ENCODE measurements at places on chromosomes 2 and 18. TPM values are rescaled to one million over a fixed set of nuclear protein-coding genes. Genes with fewer than 3 reads are reported as not detected.

DNA sequence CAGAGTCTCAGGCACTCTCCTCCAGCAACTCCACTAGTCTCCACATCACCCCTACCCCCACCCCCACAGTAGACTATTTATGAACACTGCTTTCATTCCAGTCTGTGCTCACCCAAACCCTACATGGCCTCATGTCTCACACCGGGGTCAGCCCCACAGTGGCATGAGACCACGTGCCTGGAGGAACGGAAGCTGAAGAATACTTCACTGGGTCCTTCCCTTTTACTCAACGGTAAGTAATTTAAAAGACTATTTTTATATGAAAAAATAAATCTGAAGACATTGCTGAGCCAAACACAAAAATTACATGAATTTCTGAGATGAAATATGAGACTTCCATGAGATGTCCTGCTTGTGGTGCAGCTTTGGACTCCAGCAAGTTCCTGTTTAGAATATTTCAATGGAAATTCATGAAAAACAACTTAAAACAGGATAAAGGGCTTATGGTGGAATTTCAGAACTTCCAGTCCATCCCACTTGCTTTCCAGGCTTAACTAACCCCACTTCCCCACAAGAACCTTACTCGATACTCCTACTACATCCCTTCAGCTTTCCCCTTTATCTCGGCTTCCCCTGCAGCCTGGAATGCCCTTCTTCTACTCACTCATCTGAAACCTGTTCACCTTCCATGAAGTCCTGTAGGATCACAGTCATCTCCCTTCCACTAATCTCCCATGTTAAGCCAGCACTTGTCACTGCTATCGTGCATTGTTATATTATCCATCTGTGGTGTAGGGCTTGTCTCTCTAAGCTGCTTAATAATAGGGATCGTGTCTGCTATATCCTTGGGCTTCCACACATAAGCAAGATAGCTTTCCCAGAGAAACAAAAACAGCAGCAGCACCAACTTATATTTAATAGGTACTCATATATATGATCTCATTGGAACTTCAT lies 47.9 kb downstream of the SLC14A1 start:
- no peak for DNase-seq

GRCh38 chr2:240630771-240631547 lies 5.7 kb downstream of the GPR35 start:
- no peak for DNase-seq

DNA sequence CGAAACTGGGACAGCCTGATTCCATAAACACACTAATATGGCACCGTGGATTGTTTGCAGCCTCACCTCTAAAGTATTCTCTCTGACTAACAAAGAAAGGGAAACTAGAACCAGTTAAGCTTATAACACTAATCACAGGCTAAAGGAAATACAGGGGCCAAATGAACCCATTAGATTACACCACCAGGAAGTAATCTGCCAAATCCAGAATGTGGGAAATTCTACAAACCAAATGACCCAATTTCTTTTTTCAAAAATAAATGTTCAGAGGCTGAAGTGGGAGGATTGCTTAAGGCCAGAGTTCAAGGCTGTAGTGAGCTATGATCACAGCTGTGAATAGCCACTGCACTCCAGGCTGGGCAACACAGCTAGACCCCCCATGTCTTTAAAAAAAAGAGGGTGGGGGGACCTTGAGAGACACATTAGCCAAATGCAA lies 1.5 kb upstream of the MPPE1 start:
- DNase-seq: no peak

DNA sequence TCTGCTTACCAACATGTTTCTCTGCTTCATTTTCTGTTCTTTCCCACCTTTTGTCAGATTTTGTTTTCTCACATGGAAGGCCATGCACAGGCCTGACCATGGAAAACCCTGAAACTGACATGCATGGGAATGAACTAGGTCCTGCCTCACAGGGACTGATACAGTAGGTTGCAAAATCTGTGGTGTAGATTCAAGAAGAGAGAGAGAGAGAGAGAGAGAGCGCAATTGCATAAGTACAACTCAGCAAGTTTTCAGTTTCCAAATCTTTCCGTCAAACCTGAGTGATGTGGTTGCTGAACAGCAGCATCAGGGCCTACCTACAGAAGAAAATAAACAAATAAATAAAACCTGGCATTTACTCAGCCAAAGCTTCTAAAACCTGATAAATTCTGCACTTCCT lies 87.5 kb upstream of the RNF152 start:
- no peak for DNase-seq

DNA sequence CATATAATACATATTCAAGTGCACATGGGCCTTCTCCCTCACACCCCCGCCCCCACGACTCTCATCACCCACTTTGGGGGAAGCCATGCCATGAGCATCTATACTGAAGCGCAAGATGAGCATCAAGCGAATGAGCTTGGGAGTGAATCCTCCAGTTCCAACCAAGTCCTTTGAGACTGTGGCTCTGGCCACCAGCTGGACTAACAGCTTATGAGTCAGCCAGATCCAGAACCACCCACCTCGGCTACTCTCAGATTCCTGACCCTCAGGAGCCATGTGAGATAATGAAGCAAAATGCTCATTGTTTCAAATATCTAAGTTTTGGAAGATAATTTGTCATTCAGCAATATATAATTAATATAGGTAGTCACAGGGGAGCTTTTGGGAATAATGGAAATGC lies 22.2 kb upstream of the IL1RL1 start:
- DNase-seq: no peak

DNA sequence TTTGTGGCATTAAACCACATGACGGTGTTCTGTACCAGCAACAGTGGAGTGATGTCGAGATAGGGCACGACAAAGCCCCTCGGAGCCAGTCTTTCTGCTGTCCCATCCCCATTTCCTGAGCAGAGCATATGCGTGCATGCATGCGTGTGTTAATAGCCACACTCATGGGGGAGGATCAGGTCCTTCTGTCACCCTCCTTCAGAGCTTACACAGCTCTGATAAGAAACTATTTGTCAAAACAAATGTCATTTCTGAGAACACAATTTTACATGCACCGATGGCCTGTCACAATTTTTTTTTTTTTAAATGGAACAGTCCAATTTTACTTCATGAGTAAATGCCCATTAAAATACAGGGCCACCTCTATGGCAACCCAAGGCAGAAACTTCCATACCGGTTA lies 95.9 kb upstream of the ZBTB14 start:
- no peak for DNase-seq

TTC27 gene
- total RNA-seq: 17.9 TPM

RGPD3 gene
- 0.13 TPM for total RNA-seq

LGALSL gene
- total RNA-seq: 1.0 TPM

KIF1A gene
- total RNA-seq: 0.43 TPM

CNDP1 gene
- total RNA-seq: not detected

RESP18 gene
- not detected for total RNA-seq

CXCR4 gene
- 274 TPM for total RNA-seq
